ENCODE measurements at places on chromosomes 13 and 19. TPM values are rescaled to one million over a fixed set of nuclear protein-coding genes. Genes with fewer than 3 reads are reported as not detected.
A peak's percentile ranks its signal among the peaks of the same experiment; 100 is the strongest.

- no peak for DNase-seq
- H3K4me1 ChIP-seq: peaks cover 6% of the 10 kb centered on the region
- H3K27me3 ChIP-seq: peaks cover 31% of the 10 kb centered on the region
- no peak overlapping the region for H3K4me3 ChIP-seq
These were observed 22.5 kb downstream of the PABPC3 start for GRCh38 chr13:25118378-25118905.

GRCh38 chr19:8849232-8849631, 17.1 kb downstream of the MBD3L1 start:
- peaks cover 20% of the 10 kb centered on the region for H3K36me3 ChIP-seq
- H3K27ac ChIP-seq: no peak overlapping the region
- no peak overlapping the region for H3K4me3 ChIP-seq
- H3K4me1 ChIP-seq: no peaks in the 10 kb centered on the region
- peaks cover 28% of the 10 kb centered on the region for H3K27me3 ChIP-seq

DNA sequence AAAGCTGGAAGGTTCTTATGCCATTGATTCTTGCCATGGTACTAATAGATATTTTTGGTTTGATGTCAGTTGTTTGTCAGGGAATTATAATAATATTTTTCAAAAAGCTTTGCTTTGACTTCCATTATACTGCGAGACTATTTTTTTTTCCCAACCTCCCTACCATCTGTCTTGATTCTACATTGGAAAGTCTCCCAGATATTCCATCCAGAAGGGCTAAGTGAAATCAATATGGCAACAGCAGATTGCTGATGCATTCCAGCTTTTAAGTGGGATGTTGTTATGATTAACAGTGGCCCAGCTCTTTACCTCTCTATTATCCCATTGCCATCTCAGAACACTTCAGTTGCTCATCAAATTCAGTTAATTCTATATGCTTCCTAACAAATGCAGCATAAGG, 247.4 kb downstream of the OXGR1 start:
- no peaks in the 10 kb centered on the region for H3K27me3 ChIP-seq
- no peak for DNase-seq
- no peaks in the 10 kb centered on the region for H3K36me3 ChIP-seq
- no peak overlapping the region for H3K27ac ChIP-seq
- H3K4me1 ChIP-seq: no peaks in the 10 kb centered on the region

B3GNT3 gene
- polyA plus RNA-seq: not detected

ACER1 gene
- polyA plus RNA-seq: not detected

DNA sequence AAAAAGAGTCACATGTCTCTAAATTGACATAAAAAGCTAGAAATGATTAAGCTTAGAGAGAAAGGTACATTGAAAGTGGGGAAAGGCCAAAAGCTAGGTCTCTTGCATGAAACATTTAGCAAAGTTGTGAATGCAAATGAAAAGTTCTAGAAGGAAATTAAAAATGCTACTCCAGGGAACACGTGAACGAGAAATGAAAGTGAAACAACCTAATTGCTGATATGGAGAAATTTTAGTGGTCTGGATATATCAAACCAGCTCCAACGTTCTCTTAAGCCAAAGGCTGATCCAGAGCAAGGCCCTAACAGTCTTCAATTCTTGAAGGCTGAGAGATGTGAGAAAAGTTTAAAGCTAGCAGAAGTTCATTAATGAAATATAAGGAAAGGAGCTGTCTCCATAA, 419.8 kb downstream of the SLITRK6 start:
- H3K4me1 ChIP-seq: peaks cover 5% of the 10 kb centered on the region
- no peaks in the 10 kb centered on the region for H3K36me3 ChIP-seq
- DNase-seq: no peak
- H3K27me3 ChIP-seq: no peaks in the 10 kb centered on the region
- no peak overlapping the region for H3K27ac ChIP-seq

- H3K4me3 ChIP-seq: no peak overlapping the region
- DNase-seq: no peak
- H3K27ac ChIP-seq: no peak overlapping the region
- H3K27me3 ChIP-seq: peaks cover 17% of the 10 kb centered on the region
- H3K36me3 ChIP-seq: no peaks in the 10 kb centered on the region
- no peaks in the 10 kb centered on the region for H3K4me1 ChIP-seq
These were observed 50.8 kb upstream of the PCDH8 start for GRCh38 chr13:52899206-52899605.

GRCh38 chr19:35644206-35644986, 2.9 kb downstream of the ETV2 start:
- no peaks in the 10 kb centered on the region for H3K36me3 ChIP-seq
- peak; percentile 92 for DNase-seq
- H3K27me3 ChIP-seq: no peaks in the 10 kb centered on the region
